ENCODE measurements at places on chromosomes 2 and 18. TPM values are rescaled to one million over a fixed set of nuclear protein-coding genes. Genes with fewer than 3 reads are reported as not detected.

- peak; percentile 29 for DNase-seq
Measured at GRCh38 chr2:74261204-74261864, 62.9 kb downstream of the MTHFD2 start.

The PER2 gene
- total RNA-seq: 3.9 TPM

GRCh38 chr2:151292141-151292540 is 2.7 kb upstream of the NMI start:
- DNase-seq: no peak

GRCh38 chr2:119160361-119160990 is 1.9 kb upstream of the C1QL2 start:
- DNase-seq: no peak

GRCh38 chr2:136206613-136207012 is 88.7 kb upstream of the CXCR4 start:
- no peak for DNase-seq
